Esophagus mucosa (tissue), 1 donor: ENCODE measurements at places on chromosomes 5 and 9. TPM values are rescaled to one million over a fixed set of nuclear protein-coding genes. Genes with fewer than 3 reads are reported as not detected.
A peak's percentile ranks its signal among the peaks of the same experiment; 100 is the strongest.

Gene ENTPD2
- total RNA-seq = 2.9 TPM

GRCh38 chr5:152978141-152978835, 512.2 kb upstream of the GRIA1 start:
- ATAC-seq = no peak

Gene TAF9
- total RNA-seq = 49.7 TPM

GRCh38 chr5:142592365-142592764, 93.5 kb downstream of the FGF1 start:
- no peak for ATAC-seq

DNA sequence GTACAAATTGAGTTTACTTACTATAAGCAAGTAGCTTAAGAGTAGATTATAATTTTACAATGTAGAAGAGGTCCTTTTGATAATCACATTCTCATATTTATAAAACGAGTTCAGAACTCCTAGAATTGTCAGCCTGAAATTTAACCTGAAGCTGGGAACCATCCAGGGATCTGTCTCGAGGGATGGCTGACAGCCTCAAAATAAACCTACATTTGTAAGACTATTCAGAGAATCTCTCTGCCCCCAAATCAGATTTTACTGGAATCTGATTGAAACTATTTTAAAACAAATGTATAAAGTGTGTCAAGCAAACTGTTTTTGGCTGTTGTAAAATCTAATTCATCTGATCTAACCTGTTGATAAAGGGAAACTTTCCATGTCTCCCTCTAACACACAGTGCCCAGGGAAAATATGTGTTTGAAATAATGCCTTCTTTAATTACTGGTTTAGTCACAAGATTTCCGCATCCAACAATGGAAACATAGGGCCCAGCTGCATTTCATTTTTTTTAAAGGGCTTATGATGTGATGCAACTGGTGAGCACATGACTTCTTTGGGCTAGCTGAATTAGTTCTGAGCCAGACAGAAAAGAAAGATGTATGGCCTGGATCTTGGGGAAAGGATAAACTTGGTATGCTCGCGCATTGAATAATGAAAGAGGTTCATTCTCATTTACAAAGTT, 30.3 kb downstream of the SLC25A46 start:
- ATAC-seq = peak; percentile 77

Gene IL13
- total RNA-seq = not detected

Gene RNF183
- total RNA-seq = 4.2 TPM

DNA sequence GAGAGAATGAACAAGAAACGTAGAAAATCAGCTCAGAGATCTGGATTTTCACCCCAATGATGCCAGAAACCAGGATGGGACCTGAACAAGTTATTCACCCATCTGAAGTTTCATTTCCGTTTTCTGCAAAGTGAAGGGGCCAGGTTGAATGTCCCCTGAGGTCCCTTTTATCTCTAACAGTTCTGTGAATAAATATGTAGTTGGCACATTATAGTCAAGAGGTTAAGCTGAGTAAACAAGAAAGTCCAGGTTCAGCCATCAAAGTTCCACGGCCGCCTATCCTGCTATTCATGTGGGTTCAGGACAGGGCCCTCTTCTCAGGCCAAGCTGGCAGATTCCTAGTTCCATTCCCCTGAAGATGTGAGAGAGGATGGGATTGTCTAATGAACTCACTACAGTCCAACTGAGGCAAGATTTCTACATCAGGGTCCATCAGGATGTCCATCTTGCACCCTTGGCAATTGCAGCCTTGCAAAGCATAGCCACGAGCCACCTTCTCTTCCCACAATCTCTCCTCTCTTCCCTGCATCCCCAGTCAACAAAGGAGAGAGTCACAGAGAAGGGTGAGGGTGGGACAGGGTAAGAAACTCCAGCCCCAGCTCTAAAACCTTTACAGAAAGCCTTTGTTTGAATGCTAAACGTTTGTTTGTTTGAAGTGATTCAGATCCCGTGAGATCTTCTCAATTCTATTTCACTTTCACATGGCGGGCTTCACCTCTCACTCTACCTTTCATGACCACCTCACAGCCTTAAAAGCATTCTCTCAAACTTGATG, 311.0 kb downstream of the SLIT3 start:
- ATAC-seq = no peak

Gene PAEP
- not detected for total RNA-seq

- no peak for ATAC-seq
Measured at GRCh38 chr5:41636605-41637004, 126.2 kb upstream of the PLCXD3 start.

DNA sequence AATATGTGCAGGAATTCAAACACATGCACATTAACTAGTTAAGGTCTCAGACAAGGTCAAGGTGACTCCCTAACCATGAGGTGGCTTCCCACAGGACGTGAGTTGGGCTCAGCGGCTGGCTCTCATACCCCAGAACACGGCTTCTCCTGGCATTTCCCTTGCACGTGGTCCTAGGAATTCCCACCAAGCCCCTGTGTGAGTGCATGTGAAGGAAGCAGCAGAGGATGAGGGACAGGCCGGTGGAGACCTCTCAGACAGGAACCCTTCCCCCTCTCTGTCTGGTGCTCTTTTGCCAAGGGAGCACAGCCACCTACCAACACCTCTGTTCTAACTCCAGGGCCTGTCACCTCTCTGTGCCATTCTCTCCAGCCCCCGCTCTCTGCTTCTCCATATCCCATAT, 271.0 kb downstream of the FSTL4 start:
- no peak for ATAC-seq

GRCh38 chr5:155434681-155435080, 421.1 kb downstream of the KIF4B start:
- ATAC-seq = no peak

Gene PCDHB6
- 0.16 TPM for total RNA-seq

- no peak for ATAC-seq
Measured at GRCh38 chr5:150428106-150428876, 15.6 kb upstream of the CD74 start.

DNA sequence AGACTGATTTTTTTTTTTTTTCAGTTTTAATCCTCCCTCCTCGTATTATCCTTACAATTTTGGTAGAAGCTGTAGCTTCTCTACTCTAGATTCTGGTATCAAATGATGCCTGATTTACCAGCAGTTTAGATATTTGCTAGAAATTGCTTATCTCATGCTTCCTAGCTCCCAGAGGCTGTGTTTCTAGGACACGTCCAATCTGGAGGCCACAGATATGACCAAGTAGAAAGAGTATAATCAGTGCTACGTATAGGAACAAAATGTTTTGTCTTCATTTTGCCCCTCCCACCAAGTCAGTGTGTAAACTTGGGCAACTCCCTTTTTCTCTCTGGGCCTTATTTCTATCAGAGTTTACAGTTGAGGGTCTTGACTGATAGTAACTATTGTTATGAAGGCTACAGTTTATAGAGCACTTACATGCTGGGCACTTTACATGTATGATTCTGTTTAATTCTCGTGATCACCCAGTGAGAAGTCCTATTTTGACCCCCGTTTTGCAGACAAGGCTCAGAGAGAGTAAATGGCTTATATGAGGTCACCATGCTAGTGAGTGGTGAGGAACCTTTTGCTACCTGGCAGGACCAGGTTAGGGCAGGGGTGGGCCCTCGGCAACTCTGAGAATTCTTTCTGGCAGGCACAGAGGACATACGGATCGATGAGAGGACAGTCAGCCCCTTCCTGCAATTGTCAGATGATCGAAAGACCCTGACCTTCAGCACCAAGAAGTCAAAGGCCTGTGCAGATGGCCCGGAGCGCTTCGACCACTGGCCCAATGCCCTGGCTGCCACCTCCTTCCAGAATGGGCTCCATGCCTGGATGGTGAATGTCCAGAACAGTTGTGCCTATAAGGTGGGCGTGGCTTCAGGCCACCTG, 7.6 kb downstream of the HDHD3 start:
- ATAC-seq = no peak
